Activated naive CD8-positive, alpha-beta T cell treated with anti-CD3 and anti-CD28 coated beads for 36 hours (primary cell): ENCODE measurements at places on chromosomes 5 and 9. TPM values are rescaled to one million over a fixed set of nuclear protein-coding genes. Genes with fewer than 3 reads are reported as not detected.

DNA sequence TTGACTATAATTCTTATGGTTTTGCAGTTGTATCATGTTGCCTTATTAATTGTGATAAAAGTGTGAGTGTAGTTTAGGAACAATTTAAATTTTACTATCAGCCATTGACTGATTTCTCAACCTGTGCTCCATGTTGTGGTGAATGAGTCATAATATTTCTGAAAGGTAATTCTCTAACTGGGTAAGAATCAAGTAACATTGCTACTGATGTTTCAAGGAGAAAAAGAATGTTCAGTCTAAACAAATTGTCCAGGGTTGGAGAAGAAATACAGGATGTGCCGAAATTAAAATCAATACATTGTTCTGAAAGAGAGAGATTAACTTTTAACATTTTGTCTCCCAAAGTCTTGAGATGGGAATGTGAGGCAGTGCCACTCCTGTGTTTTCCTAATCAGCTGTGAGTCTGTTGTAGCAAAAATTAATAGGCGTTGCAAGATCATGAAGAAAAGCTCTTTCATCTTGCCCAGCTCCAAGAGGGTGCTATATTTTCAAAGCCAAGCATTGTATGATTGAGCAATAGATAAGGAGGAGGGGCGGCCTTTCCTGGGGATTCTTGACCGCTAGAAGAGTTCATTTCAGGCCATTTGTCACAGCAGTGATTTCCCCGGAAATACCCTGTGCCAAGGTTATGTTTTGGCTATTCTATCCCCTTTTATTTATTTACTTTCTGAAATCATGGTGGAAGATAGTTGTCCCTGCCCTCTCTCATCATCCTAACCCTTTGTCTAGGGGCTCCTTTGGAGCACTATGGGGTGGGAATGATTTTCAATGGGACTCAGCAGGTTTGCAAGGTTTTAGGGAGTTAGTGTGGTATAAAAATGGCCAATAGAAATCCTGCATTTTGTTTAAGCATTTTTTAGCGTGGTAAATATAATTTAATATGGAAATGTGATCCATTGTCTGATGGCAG lies 151.6 kb downstream of the FOCAD start:
- H3K4me1 ChIP-seq: peaks cover 6% of the 10 kb centered on the region
- H3K36me3 ChIP-seq: peaks cover 16% of the 10 kb centered on the region

DNA sequence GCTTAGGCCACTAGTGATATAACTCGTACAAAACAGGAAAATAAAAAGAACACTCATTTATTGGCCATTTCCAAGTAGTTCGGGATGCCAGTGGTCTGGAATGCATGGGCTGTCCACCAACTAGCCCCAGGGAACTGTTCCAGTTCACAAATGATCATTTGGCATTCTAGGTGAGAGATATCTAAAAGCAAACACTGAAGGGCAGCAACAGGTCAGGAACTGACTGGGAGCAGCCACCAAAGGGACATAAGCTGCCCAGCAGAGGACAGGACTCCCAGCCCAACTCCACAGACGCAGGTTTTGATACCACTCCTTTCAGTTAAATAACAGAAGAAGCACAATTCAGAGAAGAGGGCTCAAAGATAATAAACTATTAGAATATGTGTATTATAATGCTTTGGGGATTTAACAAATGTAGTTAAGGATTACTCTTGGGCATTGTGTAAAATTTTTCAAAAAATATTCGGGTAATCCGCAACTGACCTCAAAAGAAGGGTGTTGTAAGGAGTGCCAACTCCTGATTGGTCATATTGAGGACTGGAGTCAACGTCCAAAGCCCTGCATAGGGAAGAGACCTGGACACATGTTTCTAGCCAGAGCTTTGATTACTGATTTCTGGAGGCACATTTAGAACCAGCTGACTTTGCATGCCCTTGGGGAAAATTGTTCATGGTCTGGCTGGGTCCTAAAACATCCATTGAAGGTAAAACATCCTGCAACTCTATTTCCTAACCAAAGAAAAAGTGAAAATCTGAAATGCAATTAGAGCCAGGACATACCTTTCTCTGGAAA lies 320.0 kb downstream of the DNAH5 start:
- H3K27ac ChIP-seq: no peak overlapping the region
- no peaks in the 10 kb centered on the region for H3K36me3 ChIP-seq
- no peak for DNase-seq
- no peak overlapping the region for H3K4me3 ChIP-seq
- H3K27me3 ChIP-seq: no peaks in the 10 kb centered on the region

DNA sequence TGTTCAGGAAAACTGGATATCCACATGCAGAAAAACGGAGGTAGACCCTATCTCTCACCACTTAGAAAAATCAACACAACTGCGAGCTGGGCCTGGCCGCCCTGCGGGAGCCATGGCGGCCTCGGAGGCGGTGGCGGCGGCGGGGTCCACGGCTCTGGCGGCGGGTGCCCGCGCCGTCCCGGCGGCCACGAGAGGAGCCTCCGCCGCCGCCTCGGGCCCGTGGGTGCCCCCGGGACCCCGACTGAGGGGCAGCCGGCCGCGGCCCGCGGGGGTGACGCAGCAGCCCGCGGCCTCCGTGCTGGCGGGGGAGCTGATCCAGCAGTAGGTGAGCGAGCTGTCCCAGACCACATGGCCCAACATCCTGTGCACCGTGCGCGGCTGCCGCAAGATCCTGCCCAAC lies 25.3 kb downstream of the FANCC start:
- no peak overlapping the region for H3K4me3 ChIP-seq
- peaks cover 11% of the 10 kb centered on the region for H3K36me3 ChIP-seq
- no peak overlapping the region for H3K27ac ChIP-seq

GRCh38 chr5:81631124-81631523 lies 119.8 kb downstream of the SSBP2 start:
- H3K27ac ChIP-seq: no peak overlapping the region
- H3K4me3 ChIP-seq: no peak overlapping the region
- H3K27me3 ChIP-seq: no peaks in the 10 kb centered on the region

DNA sequence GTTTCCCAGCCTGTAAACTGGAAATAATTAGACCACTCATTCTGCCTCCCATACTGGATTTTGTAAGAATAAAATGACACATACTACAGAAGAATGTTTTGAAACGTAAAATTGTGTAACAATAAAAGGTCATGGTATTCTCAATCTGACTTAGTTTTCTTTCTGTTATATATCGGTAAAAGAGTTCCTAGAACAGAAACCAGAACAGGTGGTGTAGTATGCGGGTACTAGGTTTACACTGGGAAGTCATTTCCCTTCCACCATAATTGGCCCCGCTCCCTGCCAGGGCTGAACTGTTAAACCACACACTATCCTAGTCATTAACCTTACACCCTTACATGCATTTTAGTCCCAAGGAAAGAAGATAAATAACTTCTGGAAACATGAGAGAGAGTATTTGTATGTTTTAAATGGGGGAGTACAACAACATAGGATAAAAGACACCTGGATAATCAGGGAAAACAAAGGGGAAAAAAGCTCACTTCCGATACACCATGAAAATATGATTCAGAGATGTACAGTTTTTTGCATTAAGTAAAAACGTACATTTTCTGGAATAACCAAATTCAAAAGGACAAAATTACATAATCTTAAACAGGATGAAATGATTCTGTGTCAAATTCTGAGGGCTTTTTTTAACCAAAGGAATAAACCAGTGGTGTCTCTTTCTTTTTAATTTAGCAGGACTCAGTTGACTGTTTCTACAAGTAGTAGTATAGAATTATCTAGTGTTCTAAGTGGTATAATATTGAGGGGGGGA lies 199.7 kb downstream of the GLIS3 start:
- H3K36me3 ChIP-seq: no peaks in the 10 kb centered on the region
- H3K4me1 ChIP-seq: peaks cover 24% of the 10 kb centered on the region
- no peak overlapping the region for H3K4me3 ChIP-seq

GRCh38 chr5:56480078-56480704 lies 247.1 kb upstream of the ANKRD55 start:
- DNase-seq: no peak
- peaks cover 21% of the 10 kb centered on the region for H3K4me1 ChIP-seq
- peak overlapping the region; percentile 65 for H3K4me3 ChIP-seq
- H3K27me3 ChIP-seq: peaks cover 28% of the 10 kb centered on the region
- peak overlapping the region; percentile 44 for H3K27ac ChIP-seq
- H3K36me3 ChIP-seq: no peaks in the 10 kb centered on the region

DNA sequence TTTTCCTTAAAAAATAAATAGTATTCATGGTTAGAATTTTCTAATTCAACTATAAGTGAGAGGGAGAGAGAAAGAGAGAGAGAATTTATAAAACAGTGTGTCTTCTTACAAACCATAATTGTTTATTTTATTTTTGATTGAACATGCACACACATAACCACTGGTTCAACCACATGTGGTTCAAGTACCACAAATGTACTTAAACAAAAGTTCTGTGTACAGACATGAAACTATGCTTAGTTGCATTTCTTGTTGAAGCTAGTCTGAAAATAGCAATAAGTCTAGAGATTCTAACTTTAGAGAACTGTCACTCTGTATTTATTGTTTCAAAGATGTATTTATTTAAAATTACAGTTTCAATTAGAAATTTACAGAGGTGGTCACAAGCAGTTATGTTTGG lies 130.6 kb upstream of the PDE4D start:
- no peaks in the 10 kb centered on the region for H3K27me3 ChIP-seq
- DNase-seq: no peak
- H3K36me3 ChIP-seq: no peaks in the 10 kb centered on the region
- no peaks in the 10 kb centered on the region for H3K4me1 ChIP-seq
- no peak overlapping the region for H3K27ac ChIP-seq
- H3K4me3 ChIP-seq: no peak overlapping the region

DNA sequence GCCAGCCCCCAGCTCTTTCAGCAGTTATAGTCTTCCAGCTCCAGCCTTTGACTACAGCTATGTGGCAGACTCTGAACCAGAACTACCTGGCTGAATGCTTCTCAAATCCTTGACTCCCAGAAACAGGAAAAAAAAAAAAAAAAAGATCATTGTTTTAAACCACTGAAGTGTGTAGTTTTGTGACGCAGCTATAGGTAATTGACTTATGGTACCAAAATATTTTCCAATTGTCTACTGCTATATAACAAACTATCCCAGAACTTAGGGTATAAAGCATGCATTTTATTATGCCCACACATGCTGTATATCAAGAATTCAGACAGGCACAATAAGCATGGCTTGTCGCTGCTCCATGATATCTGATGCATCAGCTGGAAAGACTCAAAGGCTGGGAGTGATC lies 127.1 kb upstream of the POC5 start:
- peaks cover 6% of the 10 kb centered on the region for H3K27me3 ChIP-seq
- no peak for DNase-seq
- H3K4me3 ChIP-seq: no peak overlapping the region
- H3K36me3 ChIP-seq: no peaks in the 10 kb centered on the region

GRCh38 chr5:72221541-72221940 lies 98.5 kb downstream of the MRPS27 start:
- no peaks in the 10 kb centered on the region for H3K27me3 ChIP-seq
- no peak overlapping the region for H3K4me3 ChIP-seq
- no peak overlapping the region for H3K27ac ChIP-seq
- no peaks in the 10 kb centered on the region for H3K4me1 ChIP-seq
- H3K36me3 ChIP-seq: peaks cover 38% of the 10 kb centered on the region
- DNase-seq: no peak

DNA sequence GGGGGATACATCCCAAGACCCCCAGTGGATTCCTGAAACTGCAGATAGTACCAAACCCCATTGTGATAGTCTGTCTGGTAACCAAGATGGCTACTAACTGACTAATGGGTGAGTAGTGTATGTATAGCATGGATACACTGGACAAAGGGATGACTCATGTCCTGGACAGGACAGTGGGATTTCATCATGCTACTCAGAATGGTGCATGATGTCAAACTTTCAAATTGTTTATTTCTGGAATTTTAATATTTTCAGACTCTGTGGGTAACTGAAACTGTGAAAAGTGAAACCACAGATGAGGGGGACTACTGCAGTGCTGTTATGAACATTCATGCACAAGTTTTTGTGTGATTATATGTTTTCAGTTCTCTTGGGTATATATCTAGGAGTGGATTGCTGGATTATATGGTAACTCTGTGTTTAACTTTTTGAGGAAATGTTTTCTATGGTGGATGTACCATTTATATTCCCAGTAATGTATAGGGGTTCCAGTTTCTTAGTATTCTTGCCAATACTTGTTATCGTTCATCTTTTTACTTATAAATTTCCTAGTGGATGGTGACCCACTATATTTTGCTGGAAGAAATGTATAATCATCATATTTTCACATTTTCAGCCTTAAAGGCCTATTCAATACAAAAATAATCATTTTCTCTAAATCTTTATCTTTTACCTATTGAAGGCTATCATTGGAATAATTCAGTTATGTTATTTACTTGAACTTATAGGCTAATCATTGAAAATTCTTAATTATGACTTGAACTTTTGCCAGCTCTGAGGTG lies 140.9 kb downstream of the NR3C1 start:
- no peak for DNase-seq
- H3K4me3 ChIP-seq: no peak overlapping the region
- H3K4me1 ChIP-seq: peaks cover 7% of the 10 kb centered on the region

GRCh38 chr5:38341641-38342040 lies 83.3 kb downstream of the EGFLAM start:
- H3K27ac ChIP-seq: no peak overlapping the region
- DNase-seq: no peak
- H3K36me3 ChIP-seq: no peaks in the 10 kb centered on the region
- H3K4me1 ChIP-seq: no peaks in the 10 kb centered on the region
- H3K27me3 ChIP-seq: peaks cover 33% of the 10 kb centered on the region

GRCh38 chr5:4086081-4086480 lies 490.4 kb downstream of the IRX1 start:
- no peak overlapping the region for H3K4me3 ChIP-seq
- no peak overlapping the region for H3K27ac ChIP-seq
- H3K4me1 ChIP-seq: no peaks in the 10 kb centered on the region
- no peaks in the 10 kb centered on the region for H3K27me3 ChIP-seq
- no peaks in the 10 kb centered on the region for H3K36me3 ChIP-seq

DNA sequence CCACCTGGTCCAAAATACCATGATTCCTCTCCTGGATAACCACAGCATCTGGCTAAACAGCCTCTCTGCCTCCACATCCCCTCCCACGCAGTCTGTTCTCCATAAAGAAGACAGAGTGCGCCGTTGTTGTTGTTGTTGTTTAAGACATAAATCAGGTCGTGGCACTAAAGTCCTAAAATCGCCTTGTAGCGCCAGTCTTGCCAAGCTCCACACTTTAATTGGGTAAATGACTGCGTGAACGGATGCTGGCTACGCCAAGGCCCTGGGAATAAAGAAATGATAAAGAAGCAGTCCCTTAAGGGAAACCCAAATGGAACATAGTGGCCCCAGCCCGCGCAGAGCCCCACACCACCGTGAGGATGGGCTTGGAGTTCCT lies 364 bp upstream of the SFXN1 start:
- no peaks in the 10 kb centered on the region for H3K27me3 ChIP-seq
- DNase-seq: no peak

GRCh38 chr9:98334796-98335195 lies 79.3 kb upstream of the TBC1D2 start:
- DNase-seq: no peak
- H3K27ac ChIP-seq: no peak overlapping the region
- no peaks in the 10 kb centered on the region for H3K36me3 ChIP-seq
- H3K27me3 ChIP-seq: peaks cover 9% of the 10 kb centered on the region
- no peak overlapping the region for H3K4me3 ChIP-seq
- H3K4me1 ChIP-seq: no peaks in the 10 kb centered on the region

MCIDAS gene
- total RNA-seq: 0.32 TPM

STPG3 gene
- total RNA-seq: not detected

PLCXD3 gene
- not detected for total RNA-seq

PGM5 gene
- not detected for total RNA-seq

PCDHA9 gene
- not detected for total RNA-seq

PLAC8L1 gene
- total RNA-seq: not detected
